ENCODE measurements at places on chromosomes 13 and 19. TPM values are rescaled to one million over a fixed set of nuclear protein-coding genes. Genes with fewer than 3 reads are reported as not detected.

Gene IER2
- 67.5 TPM for polyA plus RNA-seq

Gene FXYD7
- polyA plus RNA-seq, result 0.24 TPM

Gene KLK7
- polyA plus RNA-seq, result not detected

Gene CEACAM16
- 0.07 TPM for polyA plus RNA-seq

Gene SIGLEC11
- polyA plus RNA-seq, result 1.1 TPM

Gene ZNF547
- polyA plus RNA-seq, result 4.5 TPM

Gene ZNF221
- polyA plus RNA-seq, result 1.1 TPM

Gene SYCN
- not detected for polyA plus RNA-seq

Gene VSTM2B
- 6.9 TPM for polyA plus RNA-seq

Gene RNF113B
- not detected for polyA plus RNA-seq

Gene ANKLE1
- polyA plus RNA-seq, result 0.22 TPM

Gene NCLN
- polyA plus RNA-seq, result 94.7 TPM

Gene ZNF418
- 7.0 TPM for polyA plus RNA-seq

Gene PRSS57
- not detected for polyA plus RNA-seq

Gene IFNL1
- polyA plus RNA-seq, result not detected

Gene KLHL1
- polyA plus RNA-seq, result not detected

Gene CABP5
- polyA plus RNA-seq, result not detected

Gene CFAP97D2
- not detected for polyA plus RNA-seq

Gene KIR2DL3
- not detected for polyA plus RNA-seq

Gene CEACAM19
- 53.0 TPM for polyA plus RNA-seq

All from small intestine (tissue), 16 donors.